ENCODE measurements at places on chromosomes 4 and X.

- DNase-seq: no peak
Measured at GRCh38 chr4:165634766-165635165, 238.3 kb upstream of the TLL1 start.

DNA sequence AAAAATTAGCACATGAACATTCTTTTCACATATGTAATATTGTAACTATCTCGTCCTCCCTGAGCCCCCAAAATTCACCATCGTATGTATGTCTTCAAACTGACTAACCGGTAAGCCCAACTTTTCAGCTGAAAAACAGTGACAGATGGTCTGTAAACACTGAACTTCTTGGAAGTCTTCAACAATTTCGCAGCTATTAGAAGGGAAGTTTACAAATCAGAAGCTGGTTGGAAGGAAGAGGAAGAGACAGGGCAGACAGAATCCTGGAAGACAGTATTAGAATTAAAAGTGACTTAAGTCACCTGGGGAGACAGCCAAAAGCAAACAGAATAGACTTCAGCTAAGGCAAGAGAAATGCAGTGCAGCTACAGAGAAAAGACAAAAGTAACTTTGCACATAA is 858.4 kb downstream of the ADGRL3 start:
- DNase-seq: no peak

DNA sequence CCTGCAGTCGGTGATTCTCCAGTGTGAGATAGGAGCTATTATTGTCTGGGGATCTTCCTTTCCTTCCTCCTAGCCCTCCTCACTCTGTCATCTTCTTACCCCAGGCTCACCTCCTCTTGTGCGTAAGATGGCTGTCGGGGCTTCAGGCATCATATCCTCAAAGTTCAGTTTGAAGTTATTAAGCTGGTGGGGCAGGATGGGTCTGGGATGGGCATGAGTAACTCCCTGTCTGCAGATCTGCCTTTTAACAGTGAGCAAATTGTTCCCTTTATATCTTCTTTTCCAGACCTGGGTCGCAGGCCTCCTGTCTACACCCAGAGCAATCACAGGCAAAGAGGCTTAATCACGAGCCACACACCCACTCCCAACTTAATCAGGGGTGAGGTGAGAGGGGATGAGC is 900 bp upstream of the MTMR1 start:
- no peak for DNase-seq

DNA sequence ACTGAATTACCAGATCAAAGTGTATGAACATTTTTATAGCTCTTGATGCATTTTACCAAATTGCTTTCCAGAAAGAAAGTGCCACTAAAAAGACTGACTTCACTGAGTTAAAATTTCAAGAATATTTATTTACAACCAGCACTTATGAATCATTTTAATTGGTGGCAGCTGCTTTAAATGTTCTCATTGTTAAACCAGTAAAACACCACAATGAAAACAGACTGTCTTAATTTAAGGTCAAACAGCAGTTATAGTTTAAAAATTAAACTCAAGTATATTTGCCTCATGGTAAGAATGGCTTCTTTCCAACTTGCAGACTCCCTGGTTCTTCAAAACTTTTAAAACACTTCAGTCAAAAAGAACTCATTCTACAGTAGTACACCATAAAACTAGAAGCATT is 36.9 kb downstream of the AMMECR1 start:
- DNase-seq: no peak

DNA sequence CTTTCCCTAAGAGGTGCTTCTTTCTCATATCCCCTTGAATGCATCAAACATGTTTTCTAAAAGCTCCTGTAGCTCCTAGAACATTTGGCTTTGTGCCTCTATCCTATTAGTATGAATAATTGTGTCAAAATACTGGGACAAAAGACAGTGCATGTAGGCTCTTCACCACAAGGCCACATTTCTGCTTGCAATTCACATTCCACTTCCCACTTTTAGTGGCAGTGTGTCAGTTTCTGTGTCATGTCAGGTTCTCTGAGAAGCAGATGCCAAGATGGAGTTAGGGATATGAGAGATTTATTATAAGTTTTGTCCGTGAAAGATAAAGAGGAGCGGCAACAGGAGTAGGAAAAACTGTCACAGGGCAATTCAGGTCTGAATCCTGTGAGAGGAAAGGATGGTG is 61.3 kb upstream of the GPRIN3 start:
- DNase-seq: no peak

DNA sequence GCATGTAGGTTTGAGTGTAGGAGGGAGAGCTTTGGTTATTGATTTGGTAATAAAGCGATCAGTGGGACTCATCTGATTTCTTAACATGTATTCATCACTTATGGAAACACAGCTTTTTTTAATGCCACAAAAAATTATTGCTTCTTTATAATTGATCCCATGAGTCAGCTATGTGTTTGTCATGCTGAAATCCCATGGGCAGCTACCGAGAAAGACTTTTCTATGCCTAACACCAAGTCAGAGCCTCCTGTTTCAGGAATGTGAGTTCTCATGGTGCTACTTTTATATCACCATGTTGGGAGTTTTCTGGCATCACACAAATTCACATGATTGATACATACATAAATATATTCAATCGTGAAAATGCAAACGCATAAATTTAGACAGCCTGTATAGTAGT is 165.7 kb downstream of the RAPGEF2 start:
- DNase-seq: no peak

All from central memory CD8-positive, alpha-beta T cell (primary cell).